ENCODE measurements at places on chromosomes 12 and 14.
A peak's percentile ranks its signal among the peaks of the same experiment; 100 is the strongest.

GRCh38 chr12:28172434-28173030, 17.7 kb upstream of the CCDC91 start:
- peak; percentile 18 for DNase-seq

GRCh38 chr12:48069241-48069640, 36.6 kb downstream of the SENP1 start:
- no peak for DNase-seq

DNA sequence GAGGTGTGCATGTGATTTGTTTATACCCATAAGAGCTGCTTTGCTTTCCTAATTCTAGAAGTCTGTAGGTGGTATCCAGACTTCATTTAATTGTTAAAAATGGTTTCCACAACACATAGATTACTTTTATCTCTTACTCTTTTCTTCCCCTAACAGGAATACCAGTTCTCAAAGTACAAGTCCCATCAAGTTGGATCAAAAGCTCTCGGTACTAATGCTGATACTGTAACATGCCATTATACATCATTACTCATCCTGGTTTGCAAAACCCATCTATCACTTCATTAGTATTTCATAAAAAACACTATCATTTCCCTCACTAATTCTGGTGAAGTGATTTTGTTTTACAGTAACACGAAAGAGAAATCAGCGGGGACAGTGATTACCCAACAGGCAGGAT, 94.3 kb downstream of the PPP2R5E start:
- no peak for DNase-seq

GRCh38 chr12:76299536-76300296, 48.5 kb downstream of the BBS10 start:
- no peak for DNase-seq

DNA sequence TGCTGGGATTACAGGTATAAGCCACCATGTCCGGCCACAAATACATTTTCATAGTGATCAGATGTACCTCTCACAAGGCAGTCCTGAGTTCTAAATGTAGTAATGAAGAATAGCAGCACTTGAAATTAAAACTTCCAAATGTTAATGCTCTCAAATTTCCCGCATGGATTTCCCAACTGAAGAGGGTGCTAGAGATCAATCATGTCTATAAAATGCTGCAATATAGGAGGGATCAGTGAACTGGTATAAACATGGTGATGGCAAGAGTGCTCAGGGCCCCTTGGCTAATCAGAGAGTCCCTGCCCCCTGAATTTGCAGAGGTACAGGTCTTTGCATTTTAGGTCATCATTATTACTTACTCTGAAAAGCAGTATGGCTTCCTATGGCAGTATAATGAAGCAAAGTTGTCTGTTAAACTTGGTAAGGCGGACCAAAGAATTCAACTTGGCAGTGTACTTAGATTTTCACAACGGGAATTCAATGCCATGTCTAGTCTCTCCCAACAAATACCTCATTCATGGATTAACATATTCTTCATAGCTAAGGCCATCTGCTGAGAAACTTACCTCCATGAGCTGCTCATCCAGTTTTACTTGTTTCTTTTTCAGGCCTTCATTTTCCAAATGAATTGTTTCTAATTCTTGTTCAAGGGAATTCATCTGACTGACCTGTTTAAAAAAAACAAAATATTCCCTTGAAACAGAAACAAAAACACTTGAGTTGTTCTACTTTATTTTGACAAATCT, 67.0 kb upstream of the SAV1 start:
- DNase-seq, result no peak

- no peak for DNase-seq
These were observed 37.3 kb downstream of the NCKAP5L start for GRCh38 chr12:49790741-49791555.

DNA sequence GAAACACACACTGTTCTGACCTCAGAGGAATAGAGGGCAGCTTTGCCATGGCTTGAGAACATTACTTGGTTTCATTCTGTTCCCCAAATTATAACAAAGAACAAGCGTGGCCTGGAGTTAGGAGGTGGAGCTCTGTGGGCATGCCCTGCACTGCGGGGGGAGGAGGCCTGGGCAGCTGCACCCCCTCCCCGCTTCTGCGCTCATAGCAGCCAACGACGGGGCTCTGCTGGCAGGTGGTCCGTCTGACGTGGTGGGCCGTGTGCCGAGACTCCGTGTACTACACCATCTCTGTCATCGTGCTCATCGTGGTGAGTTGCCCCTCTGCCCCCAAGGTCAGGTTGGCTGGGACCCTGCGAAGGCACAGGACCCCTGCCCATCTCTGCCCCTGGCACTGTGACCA, 70.4 kb upstream of the RIN3 start:
- no peak for DNase-seq

DNA sequence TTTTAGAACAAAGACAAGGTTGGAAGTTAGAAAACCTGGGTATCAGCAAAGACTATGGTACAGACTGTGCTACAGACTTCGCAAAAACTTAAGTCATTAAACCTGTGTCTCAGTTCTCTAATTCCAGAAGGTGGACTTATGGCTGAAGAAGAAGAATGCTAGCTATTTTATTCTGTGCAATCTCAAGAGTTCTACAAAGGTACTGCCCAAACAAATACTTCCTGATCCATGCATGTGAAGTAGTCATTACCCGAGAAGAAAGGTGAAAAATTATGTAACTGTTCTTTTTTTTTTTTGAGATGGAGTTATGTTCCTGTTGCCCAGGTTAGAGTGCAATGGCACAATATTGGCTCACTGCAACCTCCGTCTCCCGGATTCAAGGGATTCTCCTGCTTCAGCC, 45.5 kb upstream of the SLC2A3 start:
- no peak for DNase-seq

- DNase-seq, result no peak
These were observed 9.4 kb downstream of the HIGD1C start for GRCh38 chr12:50961708-50962107.

GRCh38 chr14:102878970-102879460, 43.4 kb upstream of the AMN start:
- no peak for DNase-seq

DNA sequence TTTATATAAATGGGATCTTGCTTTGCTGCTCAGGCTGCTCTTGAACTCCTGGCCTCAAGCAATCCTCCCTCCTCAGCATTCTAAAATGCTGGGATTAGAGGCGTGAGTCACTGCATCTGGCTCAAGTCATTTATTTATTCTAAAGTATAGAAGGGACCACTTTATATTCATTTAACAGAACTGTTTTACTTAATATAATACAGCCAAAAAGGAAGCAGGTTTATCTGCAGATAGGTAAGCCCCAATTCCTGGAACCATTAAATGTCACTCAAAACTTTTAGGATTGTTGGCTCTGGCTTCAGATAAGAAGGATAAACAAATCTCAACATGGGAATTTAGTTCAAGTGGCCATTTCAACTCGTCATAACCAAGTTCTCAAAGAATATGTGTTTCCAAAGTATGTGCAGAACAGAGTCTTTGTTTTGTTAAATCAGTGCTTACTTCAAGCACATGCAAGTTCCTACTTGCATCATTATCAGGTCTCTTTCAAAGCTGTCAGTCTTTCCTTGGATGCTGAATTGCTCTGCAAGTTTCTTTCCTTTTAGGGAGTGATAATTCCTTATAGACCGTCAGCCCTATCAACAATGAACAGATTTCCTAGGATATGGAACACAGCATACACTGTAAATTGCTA, 60.4 kb downstream of the KITLG start:
- DNase-seq, result no peak

DNA sequence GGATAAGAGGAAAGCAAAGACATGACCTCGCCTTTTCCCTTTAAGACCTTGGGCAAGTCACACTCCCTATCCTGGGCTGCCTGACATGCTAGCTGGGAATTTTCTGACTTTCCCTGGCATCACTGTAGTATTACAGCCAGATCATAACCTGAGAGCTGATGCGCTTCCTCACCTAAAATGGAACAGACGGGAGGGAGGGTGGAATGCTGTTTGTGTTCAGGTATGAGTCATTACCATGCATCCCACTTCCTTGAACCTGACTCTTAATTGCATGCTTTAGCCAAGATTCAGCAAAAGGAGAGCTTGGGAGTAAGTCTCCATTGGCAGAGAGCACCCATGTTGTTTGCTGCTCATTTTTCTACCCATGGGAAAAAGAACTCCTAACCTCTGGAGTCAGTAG, 156.5 kb downstream of the KCNK10 start:
- no peak for DNase-seq

GRCh38 chr14:34322940-34323418, 139.1 kb downstream of the SPTSSA start:
- DNase-seq, result peak; percentile 9

DNA sequence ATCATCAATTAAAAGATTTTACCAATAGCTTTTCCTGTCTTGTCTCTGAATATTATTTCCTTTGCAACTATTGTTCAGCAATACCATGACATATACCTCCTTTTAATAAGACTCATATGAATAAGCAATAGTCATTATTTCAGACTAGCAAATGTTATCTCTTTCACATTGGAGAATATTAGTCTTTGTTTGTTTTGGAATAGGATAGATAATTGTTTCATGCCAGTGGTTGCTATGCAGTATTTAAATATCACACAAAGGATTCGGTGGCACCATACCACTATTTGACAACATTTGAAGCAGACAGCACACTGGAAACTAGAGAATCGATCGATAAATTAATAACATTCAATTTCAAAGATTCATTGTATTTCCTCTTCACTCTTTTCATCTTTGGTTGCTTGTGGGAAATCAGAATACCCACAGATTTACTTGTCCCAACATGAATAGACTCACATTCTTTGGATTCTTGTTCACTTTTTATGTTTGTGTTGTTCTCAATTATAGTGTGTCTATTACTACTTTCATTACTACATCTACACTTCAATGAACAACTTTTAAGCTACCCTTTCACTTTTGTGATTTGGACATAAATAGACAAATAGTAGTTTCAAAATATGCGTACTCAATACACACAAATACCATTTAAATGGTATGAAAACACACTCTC, 42.7 kb upstream of the TBPL2 start:
- DNase-seq, result no peak

- no peak for DNase-seq
These were observed 7.0 kb downstream of the CLEC1B start for GRCh38 chr12:9991876-9992275.

- DNase-seq, result no peak
These were observed 14.0 kb upstream of the CD9 start for GRCh38 chr12:6185961-6186827.

GRCh38 chr12:26279091-26279490, 83.7 kb downstream of the SSPN start:
- DNase-seq, result no peak

GRCh38 chr14:75274050-75274898, 4.4 kb upstream of the FOS start:
- DNase-seq, result no peak

DNA sequence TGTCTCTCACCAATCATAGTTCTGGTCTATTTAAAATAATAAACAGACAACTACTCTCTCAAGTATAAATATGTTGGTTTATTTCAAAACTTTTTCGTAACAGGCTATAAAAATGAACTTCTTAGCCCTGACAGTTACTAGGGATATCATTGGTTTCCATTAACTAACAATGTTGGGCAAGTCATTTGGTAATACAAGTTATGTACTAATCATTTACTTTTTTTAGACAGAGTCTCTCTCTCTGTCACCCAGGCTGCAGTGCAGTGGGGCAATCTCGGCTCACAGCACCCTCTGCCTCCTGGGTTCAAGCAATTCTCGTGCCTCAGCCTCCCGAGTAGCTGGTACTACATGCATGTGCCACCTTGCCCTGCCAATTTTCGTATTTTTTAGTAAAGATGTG, 14.6 kb upstream of the KANSL2 start:
- DNase-seq, result no peak

DNA sequence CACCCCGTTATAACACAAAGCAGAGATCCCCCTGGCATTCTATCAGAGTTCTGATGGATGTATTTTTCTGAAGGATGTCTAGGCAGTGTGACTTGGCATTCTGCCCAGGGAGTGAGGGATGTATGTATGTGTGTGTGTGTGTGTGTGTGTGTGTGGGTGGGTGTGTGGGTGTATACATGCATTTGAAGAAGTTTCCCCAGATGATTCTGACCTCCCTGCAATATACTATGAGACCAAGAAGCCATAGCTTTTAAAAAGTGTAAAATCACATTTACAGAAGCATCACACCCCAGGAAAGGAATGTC, 59.7 kb upstream of the NAP1L1 start:
- DNase-seq, result peak; percentile 14

DNA sequence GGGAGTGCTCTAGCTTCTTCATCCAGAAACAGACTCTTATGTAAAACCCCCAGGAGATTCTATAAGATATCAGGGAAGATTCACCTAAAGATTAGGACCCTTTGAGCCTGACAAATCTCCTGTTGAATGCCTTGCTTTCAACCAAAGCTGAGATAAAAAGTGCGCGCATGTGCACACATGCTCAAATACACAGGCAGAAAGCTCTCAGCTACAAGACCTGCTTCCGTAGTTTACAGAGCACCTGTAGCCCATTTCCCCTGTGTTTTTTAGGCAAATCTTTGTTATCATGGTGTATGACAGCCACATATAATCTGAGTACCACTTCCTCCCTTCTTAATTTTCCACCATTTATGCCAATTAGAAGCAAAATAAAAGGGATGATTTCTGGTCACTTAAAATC, 866.9 kb downstream of the NRXN3 start:
- DNase-seq, result no peak
